Mesothelial cell of epicardium (in vitro differentiated cells): ENCODE measurements at places on chromosomes 1 and 21.

GRCh38 chr21:35732788-35733187, 327.5 kb downstream of the SETD4 start:
- no peaks in the 10 kb centered on the region for H3K36me3 ChIP-seq
- H3K4me1 ChIP-seq = no peaks in the 10 kb centered on the region
- H3K27ac ChIP-seq = no peak overlapping the region
- no peak overlapping the region for H3K4me3 ChIP-seq

GRCh38 chr1:42420121-42420520, 35.7 kb downstream of the ZMYND12 start:
- no peak overlapping the region for H3K4me3 ChIP-seq
- no peak for DNase-seq
- H3K36me3 ChIP-seq = no peaks in the 10 kb centered on the region
- H3K4me1 ChIP-seq = peaks cover 48% of the 10 kb centered on the region

- no peaks in the 10 kb centered on the region for H3K36me3 ChIP-seq
- no peaks in the 10 kb centered on the region for H3K4me1 ChIP-seq
- DNase-seq = no peak
- H3K27ac ChIP-seq = no peak overlapping the region
Observed at GRCh38 chr1:34747638-34747941, 7.3 kb upstream of the GJB5 start.

DNA sequence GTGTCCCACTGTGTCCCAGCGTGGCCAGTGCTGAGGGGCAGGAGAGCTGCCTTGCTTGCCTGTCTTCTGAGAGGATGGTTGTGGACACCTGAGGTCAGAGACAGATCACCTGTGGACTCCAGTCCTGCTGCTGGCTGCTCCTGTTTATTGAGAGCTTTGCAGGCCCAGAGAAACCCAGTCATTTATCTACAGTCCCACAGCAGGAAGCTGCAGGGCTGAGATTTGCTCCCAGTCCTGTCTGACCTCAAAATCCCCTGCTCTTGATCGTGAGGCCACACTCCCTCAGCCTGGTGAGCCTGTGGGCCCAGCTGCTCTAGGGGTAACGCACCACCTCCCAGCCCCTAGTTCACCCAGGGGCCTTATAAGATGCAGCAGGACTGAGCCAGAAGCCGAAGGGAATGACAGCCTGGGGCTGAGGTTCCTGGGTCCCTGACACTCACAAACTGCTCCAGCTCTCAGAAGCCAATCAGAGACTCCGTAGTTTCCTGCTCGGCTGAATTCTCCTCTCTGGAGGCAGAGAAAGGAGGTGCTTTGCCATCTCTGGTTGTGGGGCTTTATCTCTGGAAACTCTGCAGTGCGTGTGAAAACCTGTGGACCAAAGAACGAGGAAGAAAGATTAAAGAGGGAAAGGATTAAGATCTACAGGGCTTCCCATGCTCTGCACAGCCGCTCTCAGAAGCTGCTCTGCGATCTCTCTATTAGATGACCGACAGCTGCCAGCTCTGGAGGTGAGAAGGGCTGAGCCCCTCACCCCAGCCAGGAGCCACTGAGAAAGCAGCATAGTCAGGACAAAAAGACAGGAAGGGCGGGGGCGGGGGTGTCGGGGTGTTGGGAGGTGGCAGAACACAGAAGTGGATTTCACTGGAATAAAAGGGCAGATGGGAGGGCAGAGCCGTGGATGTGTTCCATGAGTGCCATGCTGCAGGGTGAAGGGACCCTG, 39.1 kb downstream of the UBIAD1 start:
- no peaks in the 10 kb centered on the region for H3K36me3 ChIP-seq
- peaks cover 36% of the 10 kb centered on the region for H3K27me3 ChIP-seq
- H3K4me3 ChIP-seq = no peak overlapping the region
- H3K4me1 ChIP-seq = peaks cover 16% of the 10 kb centered on the region

GRCh38 chr1:203275656-203276272, 29.6 kb upstream of the BTG2 start:
- H3K27me3 ChIP-seq = no peaks in the 10 kb centered on the region
- no peak overlapping the region for H3K27ac ChIP-seq
- no peak for DNase-seq
- peaks cover 57% of the 10 kb centered on the region for H3K4me1 ChIP-seq
- no peak overlapping the region for H3K4me3 ChIP-seq
- no peaks in the 10 kb centered on the region for H3K36me3 ChIP-seq

DNA sequence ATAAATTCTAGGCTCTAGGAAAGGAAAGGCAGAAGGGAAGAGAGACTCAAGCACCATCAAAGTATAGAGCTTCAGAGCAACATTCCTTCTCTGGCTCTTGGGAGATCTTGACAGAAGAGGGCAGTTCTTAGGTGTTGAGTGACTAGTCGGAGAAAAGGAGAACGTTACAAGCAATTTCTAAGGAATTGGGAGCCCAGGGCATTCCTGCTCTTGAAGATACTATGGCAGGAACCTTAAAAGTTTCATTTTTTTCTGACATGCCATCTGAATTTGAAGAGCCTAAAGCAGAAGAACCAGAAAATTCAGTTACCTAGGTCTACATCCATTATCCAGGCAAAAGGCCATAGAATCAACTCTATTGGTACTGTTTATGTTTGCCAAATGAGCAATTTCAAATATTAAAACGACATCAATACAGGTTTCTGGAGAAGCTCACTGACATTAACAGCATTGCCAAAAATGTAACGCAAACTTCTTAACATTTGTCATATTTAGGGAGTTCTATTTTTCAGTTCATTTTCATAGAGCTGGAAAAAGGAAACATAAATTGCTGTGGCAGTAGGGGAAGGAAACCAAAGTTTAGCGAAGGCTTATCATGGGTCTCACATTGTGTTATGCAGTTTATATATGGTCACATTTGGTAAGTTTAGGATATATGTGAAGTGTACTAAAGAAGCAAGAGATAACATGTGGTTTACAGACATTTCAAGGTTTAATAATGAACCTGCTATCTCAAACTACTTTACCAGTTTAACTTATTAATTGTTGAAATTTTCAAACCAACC, 210.1 kb upstream of the NRIP1 start:
- no peak overlapping the region for H3K4me3 ChIP-seq
- DNase-seq = no peak
- peaks cover 21% of the 10 kb centered on the region for H3K4me1 ChIP-seq
- no peak overlapping the region for H3K27ac ChIP-seq

DNA sequence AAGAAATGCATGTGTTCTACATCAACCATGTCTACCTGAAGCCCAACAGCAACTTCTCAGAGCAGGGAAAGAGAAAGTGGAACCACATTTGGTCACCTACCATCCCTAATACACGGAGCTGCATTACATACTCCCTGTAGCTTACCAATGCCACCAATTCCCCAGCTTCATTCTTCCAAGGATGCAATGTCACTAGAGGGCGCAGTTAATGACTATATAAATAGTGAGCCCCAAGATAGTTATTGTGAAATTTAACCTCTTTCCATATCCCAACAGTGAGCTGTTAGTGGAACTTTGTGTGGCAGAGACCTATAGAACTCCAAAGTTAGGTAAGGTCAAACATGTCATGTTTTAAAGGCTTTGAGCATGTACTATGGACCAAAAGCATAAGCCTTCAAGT, 618.3 kb downstream of the SMYD3 start:
- no peaks in the 10 kb centered on the region for H3K27me3 ChIP-seq
- no peaks in the 10 kb centered on the region for H3K4me1 ChIP-seq
- H3K4me3 ChIP-seq = no peak overlapping the region
- peaks cover 36% of the 10 kb centered on the region for H3K36me3 ChIP-seq
- H3K27ac ChIP-seq = no peak overlapping the region
- no peak for DNase-seq

GRCh38 chr1:212293579-212293978, 8.4 kb downstream of the PPP2R5A start:
- no peaks in the 10 kb centered on the region for H3K27me3 ChIP-seq
- H3K4me3 ChIP-seq = no peak overlapping the region
- DNase-seq = no peak

DNA sequence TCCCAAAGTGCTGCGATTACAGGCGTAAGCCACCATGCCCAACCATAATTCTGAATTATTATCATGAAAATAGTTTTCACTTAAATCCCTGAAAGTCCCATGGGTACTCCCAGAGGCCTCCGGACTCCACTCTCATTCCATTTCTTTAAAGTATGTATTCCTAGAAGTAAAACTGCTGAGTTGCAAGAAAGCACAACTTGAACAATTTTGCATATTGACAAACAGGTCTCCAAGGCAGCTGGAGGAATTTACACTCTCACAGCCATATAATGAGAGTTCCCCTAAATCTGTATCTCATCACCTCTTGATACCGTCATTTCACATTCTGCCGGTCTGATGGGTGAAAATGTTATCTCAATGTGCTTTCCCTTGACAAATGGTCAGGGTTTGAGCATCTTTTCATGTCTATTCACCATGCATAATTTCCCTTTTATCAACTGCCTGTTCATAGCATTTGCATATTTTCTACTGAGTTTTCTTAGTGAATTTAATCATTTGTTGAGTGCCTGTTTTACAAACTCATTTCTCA, 129.4 kb downstream of the SMYD3 start:
- H3K4me1 ChIP-seq = no peaks in the 10 kb centered on the region
- no peaks in the 10 kb centered on the region for H3K27me3 ChIP-seq
- no peak overlapping the region for H3K4me3 ChIP-seq
- no peaks in the 10 kb centered on the region for H3K36me3 ChIP-seq
- no peak for DNase-seq
- H3K27ac ChIP-seq = no peak overlapping the region

DNA sequence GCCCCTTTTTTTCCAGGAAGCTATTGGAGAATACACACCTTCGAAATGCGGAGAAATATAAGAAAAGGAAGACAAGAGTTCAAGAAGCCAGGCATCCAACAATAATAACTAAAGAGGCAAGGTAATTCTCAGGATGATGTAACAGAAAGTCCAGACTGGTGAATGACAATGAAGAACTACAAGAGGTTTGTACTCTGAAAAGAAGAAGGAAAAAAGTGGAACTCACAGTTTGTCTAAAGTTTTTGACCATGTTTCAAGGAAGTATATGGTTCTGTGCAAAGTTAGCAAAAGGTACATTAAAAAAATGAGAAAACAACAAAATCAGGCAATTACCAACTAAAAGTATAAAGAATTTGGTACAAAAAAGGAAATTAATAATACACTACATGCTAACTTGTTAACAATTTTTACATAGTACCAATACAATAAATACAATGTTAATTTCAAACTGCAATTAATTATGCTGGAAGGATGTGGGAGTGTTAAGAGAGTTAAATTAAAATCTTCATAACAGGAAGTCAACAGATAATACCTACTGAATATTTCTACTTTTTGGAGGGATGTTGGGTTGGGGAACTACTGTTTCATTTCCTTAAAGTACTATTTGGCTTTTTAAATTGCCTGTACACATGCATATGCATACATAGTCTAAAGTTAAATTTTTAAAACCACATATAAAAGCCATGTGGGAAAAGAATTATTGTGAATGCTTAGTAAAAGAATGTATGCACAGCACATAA, 12.9 kb upstream of the CD55 start:
- peaks cover 26% of the 10 kb centered on the region for H3K4me1 ChIP-seq
- H3K4me3 ChIP-seq = no peak overlapping the region
- H3K27me3 ChIP-seq = no peaks in the 10 kb centered on the region
- no peak for DNase-seq

- DNase-seq = no peak
- H3K27ac ChIP-seq = no peak overlapping the region
- H3K4me1 ChIP-seq = no peaks in the 10 kb centered on the region
- H3K4me3 ChIP-seq = no peak overlapping the region
Observed at GRCh38 chr1:91640877-91641526, 140.4 kb downstream of the CDC7 start.

- DNase-seq = no peak
- no peak overlapping the region for H3K27ac ChIP-seq
- no peaks in the 10 kb centered on the region for H3K27me3 ChIP-seq
- peaks cover 39% of the 10 kb centered on the region for H3K4me1 ChIP-seq
Observed at GRCh38 chr1:81433676-81434075, 367.1 kb upstream of the ADGRL2 start.

- H3K4me1 ChIP-seq = peaks cover 18% of the 10 kb centered on the region
- no peak overlapping the region for H3K4me3 ChIP-seq
- H3K27ac ChIP-seq = no peak overlapping the region
Observed at GRCh38 chr1:25549273-25550154, 6.1 kb downstream of the LDLRAP1 start.

DNA sequence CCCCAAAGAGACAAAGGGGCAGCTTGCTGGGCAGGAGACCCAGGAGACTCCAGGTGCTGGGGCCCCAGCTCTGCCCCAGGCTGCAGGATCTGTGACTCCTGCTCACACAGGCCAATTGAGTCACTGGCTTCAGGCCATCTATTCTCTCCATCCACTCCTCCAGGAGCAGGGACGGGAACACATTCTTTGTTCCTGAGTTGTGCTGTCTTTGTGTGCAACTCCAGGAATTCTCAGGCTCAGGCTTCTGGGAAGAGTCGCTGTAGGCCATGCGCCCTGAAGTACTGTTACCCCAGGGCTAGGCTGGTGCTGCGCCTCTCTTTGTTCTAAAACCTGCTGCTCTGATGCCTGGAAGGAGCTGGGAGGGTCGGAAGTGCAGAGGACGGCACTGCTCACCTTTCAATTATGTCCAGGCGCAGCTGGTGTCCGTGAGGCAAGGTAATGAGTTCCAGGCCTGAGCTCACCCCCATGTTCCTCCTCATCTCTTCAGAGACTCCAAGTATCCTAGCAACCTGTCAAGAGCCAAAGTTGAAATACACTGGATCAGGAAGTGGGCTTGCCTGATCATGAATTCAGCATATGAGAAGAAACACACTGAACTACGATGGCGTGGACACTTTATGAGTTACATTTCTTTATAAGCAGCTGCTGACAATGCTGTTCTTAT, 105.9 kb downstream of the BCAR3 start:
- no peak overlapping the region for H3K4me3 ChIP-seq
- peaks cover 39% of the 10 kb centered on the region for H3K4me1 ChIP-seq
- DNase-seq = no peak
- peaks cover 9% of the 10 kb centered on the region for H3K36me3 ChIP-seq
- H3K27ac ChIP-seq = no peak overlapping the region

- H3K27me3 ChIP-seq = no peaks in the 10 kb centered on the region
- no peak overlapping the region for H3K4me3 ChIP-seq
- peak; percentile 36 for DNase-seq
Observed at GRCh38 chr21:43611598-43612369, 47.5 kb downstream of the HSF2BP start.

DNA sequence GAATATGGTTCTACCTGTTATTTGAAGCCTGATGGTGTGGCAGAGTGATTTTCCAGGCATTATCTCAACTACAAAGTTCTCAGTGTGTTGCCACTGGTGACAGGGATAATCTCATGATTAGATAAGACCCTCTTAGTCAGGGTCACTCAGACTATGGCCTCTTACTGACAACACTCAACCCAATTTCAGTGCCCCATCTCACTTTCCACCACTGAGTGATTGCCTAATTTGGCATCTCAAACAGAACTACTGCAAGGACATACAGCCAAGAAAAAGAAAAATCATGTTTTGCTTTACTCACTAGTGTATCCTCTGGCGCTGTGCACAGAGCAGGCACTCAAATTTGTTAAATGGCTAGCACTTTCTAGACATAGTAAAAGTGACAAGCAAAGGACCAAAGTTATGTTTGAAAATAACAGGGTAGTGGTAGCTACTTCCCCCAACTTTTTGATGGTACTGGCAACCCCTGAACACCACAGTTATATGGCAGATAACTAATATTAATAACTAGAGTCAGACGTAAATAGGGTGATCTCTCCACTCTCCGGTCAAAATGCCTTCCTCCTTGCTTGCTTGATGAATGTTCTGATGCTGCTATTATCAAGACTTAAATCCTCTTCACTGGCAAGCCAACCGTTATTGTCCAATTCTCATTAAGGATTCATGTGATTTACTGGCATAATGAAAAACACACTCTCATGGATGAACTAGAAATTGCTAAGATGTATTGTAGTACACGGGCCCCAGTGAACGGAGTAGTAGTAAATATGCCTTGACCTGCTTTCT, 37.1 kb upstream of the SLC30A10 start:
- no peak for DNase-seq
- no peak overlapping the region for H3K4me3 ChIP-seq
- peaks cover 17% of the 10 kb centered on the region for H3K36me3 ChIP-seq
- H3K27ac ChIP-seq = no peak overlapping the region
- H3K27me3 ChIP-seq = peaks cover 9% of the 10 kb centered on the region
